ENCODE measurements at places on chromosomes 6 and 20.

DNA sequence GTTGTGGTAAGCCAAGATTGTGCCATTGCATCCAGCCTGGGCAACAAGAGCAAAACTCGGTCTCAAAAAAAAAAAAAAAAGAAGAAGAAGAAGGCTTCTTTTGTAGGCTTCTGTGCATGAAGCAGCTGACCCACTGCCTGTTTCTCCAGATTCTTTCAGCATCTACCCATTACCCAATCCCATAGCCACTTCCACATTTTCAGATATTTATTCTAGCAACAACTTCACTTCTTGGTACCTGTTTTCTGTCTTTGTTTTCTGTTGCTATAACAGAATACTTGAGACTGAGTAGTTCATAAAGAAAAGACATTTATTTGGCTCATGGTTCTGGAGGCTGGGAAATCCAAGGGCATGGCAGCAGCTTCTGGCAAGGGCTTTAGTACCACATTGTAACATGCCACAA, 95.3 kb upstream of the SGK1 start:
- DNase-seq, result no peak

- DNase-seq, result no peak
Observed at GRCh38 chr6:129032602-129033001, 149.7 kb downstream of the LAMA2 start.

DNA sequence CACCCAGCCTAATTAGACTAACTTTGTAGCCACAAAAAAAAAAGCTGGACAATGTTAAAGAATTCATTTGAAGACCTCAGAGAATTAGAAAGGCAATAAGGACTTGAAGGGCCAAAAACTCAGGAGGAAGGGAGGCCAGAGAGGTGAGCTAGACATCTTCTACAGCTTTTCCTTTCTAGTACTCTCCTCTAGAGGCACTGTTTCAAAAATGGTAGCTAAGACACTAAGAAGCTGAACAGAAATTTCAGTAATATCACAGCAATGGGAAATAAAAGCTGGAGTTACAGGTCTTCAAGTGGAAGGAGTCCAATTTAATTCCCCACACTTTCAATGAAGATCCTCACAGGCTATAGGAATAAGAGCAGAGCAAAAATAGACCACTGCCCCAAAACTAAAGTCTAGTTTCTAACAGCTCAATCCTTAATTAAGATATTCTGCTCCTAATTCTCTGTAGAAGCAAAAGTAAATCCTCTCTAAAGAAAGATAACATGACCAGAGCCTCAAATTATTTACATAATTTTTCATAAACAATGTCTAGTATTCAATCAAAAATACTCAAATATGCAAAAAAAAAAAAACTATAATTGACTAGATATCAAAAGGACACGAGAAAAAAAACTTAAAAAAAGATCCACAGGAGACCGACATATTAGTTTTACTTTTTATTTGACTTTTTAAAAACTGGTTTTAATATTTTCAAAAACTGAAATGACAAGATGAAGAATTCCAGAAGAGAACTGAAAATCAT, 63.7 kb downstream of the RNGTT start:
- DNase-seq, result no peak

- no peak for DNase-seq
Observed at GRCh38 chr6:40444811-40445210, 142.4 kb downstream of the LRFN2 start.

DNA sequence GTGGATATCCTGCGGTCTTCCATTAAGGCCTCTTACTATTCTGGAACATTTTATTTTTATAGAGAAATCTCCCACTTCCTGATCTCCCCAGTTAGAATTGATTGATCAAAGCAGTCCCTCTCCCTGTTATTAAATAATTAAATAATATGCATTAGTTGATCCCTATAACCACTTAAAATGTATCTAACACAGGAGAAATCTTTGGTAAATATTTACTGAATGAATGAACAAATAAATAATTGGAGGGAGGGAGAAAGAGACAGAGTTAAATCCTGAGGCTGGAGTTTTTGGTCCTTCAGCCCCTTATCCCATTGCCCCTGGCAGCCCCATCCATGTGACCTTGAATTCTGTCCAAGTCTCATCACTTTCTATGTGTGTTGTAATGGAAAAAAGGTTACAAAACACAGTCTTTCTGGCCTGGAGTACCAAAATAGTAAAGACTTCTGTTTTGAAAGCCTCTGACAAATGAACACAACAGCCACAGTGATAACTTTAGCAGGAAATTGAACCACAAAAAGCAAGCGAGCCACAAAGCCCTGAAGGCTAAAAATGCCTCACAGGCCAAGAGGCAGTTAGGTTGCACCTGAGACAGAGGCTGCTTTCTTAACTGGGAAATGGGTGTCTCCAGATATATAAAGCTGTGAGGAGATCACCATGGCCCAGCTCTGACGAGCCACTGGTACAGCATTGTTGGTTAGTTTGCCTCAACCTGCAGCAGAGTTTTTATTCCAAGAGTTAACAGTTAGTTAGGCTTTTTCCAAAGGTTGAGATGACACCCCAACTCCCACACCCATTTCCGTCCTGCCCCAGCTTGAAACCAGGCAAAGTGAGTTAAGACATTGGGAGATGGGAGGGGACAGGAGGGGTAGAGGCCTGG, 11.3 kb downstream of the NT5E start:
- DNase-seq, result no peak

- DNase-seq, result no peak
Observed at GRCh38 chr6:116562614-116563013, 8.7 kb upstream of the RWDD1 start.

DNA sequence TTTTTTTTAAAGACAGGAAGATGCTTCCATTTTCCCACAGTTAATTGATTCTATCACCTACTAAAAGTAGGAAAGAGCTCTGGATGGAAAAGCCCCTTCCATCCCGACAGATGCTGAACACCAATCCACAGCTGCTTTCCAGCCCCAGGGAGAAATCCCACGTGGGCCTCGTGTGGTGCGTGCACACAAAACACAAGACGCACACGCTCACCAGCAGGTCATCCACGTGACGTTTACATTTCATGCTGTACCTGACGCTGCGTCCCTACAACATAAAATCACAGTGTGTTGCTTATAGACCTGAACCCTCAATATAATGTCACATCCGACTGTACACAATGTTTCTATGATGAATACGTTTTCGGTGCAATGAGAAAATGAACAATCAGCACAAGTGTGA, 50.2 kb upstream of the DACT2 start:
- DNase-seq, result no peak

DNA sequence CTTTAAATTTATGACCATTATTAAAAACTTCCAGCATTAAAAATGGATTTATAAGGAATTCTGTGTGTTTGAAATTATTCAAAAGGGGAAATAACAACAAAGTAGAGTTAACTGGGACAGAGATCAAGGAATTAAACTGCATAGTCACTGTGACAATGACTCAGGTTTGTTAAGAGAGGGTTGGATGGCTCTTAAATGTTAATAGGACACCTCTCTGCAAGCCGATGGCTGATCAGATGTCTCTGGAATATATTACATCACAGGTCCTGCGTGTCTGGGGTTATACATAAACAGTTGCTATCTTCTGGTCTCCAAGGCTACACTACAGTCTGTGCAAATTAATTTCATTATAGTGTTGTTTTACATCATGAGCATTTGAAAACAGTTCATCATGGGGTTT, 574.3 kb downstream of the COL12A1 start:
- no peak for DNase-seq

- no peak for DNase-seq
Observed at GRCh38 chr20:23568320-23568970, at the start of gene CST9L. CST9L (minus strand) TSS chr20:23568484; CDS start chr20:23568450, 34 bp downstream.

- DNase-seq, result peak; percentile 80
Observed at GRCh38 chr6:41683523-41684310, 45.4 kb downstream of the MDFI start.

DNA sequence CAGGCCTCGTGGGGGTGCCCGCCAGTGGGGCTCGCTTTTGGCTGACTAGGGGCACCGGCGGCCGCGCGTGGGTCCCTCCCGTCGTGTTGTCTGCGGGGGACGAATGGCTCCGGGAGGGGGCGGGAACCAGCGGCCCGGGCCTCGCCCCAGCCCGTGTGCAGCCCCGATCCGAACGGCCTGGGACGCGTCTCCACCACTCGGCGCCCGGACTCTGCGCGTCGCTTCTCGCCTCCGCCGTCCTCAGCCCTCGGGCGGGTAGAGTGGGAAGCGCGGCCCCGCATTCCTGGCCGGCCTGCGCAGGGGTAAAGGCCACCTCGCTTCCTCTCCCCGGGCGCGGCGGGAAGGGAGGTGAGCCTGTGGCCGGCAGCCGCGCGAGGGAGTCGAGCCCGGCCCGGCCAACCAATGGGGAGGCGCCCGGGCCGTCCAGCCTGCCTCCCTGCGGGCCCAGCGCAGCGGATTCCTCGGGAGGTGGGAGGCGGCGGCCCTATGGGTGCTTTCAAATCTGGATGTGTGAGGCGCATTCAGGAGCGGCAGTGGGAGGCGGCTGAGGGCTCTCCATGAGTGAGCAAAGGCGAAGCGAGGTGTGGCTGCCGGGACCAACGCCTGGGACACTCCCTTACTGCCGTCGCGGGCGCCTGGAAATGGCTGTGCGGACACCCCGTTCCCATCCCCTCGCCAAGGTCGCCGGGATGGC, 1.1 kb upstream of the ZBTB46 start:
- peak; percentile 80 for DNase-seq

GRCh38 chr6:117309069-117309468, 43.7 kb downstream of the VGLL2 start:
- DNase-seq, result no peak

- DNase-seq, result no peak
Observed at GRCh38 chr6:82283771-82284410, 36.3 kb upstream of the IBTK start.

GRCh38 chr20:49685161-49685601, 28.5 kb downstream of the B4GALT5 start:
- no peak for DNase-seq

DNA sequence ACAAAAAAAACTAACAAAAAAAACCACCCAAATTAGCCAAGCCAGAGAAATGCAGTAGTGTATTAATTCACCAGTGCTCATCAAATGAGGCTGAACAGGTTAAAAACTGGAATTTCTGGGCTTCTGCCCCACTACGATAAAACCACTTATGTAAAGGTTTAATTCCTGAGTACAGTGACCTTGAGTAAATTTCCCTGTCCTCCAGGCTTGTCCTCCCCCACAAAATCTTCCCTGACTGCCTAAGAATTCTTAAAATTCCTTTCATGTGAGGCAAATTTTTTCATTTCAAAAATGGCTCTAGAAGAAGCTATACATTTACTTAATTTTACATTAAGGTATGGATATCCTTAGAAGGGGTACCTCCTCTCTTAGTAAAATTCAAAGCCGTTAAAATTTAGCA, 80.1 kb upstream of the ID4 start:
- DNase-seq, result no peak

DNA sequence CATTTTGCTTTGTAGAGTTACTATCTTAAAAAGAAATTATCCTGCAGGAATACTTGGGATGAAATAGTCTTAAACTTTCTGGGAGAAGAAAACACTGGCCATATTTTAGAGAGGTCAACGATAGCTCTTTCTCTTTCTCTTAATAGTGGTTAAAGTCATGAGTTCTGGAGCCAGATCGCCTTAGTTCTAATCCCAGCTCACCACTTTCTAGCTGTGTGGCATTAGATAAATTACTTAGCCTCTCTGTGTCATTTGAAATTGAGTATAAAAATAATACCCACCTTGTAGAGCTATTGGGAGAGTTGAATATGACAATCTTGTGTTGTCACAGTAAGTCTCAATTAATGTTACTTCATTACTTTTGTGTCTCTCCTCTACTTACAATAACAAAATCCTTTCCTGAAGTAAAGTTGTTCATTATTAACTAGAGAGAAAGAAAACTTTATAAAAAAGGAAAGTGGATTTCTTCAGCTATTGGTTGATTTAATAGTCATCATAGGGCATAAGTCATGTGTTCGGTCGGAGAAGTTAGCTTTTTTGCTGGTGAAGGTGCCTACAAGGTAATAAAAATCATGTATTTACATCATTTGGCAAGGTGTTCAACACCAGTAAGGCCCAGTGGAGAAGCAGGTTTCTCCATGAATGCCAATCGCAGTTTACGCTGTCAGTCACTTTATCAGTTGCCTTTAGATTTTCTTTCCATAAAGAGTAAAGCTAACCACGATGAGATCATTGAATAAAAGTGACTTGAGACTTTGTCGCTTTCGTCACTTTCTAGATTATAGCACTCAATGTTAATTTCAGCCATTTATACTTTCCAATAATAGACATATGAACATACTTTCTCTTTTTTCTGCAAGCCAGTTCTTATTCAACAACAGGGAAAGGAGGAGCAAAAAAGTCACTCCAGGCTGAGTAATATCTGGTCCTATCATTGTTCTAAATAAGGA, 2.0 kb downstream of the NEDD9 start:
- no peak for DNase-seq

DNA sequence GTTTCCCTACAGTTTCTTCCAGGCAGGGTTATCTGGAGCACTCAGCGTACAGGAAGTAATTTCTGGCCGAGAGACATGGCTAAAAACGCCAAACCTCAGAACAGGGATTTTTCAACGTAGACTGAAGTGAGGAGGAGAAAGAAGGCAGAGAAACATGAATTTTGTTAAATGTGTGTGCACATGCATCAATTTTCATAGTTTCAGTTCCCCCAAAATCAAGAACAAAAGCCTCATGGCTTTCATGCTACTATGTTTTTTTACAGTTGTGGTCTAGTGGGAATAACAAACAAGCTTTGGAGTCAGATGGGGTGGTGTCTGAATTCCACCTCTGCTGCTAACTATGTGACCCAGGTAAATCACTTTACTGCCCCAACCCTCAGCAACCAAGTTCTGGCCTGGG, 4.9 kb downstream of the TOMM34 start:
- no peak for DNase-seq

DNA sequence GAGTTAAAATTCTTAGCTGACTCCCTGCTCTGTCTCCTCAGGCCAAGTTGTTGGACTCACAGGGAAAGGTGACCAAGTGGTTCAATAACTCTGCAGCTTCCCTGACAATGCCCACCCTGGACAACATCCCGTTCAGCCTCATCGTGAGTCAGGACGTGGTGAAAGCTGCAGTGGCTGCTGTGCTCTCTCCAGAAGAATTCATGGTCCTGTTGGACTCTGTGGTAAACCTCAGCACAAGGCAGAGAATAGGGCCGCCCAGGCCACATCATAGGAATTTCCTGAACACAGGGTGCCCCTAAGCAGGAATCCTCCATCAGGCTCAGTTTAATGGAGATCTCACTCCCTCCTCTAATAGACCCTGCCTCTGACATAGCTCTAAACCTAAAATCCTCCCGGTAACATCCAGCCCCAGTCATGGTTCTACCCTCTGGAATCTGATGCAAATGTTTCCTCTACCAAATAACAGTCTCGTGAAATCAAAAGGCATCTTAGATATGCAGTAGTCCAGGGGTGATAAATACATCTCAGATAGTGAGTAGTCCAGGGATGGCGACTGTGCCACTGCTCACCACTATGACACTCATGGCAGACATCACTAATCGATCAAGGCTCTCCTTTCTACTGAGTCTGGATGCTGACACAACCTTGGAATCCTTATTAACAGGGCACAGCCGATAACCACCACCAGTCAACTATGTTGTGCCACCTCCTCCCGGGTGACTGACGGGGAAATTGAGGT, 18.3 kb downstream of the BPIFB1 start:
- DNase-seq, result no peak

DNA sequence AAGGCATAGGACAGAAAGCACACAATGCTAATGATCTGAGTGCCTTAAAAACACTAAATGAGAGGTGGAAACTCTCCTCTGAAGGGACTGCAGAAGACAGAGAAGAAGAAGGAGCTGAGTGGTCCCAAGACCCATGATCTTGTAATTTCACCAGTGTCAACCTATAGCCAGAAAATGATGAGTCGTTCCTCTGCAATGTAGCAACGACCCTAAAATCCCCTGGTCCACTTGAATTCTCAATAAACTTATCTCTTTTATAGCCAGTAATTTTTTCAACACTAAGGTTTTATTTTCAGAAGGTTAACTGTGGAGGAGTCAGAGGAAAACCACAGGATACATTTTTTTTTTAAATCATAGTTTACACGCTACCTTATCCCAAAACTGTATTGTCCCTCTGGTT, 490.6 kb upstream of the MARCKS start:
- DNase-seq, result no peak

All from heart left ventricle (tissue), 16 donors.